ENCODE measurements at places on chromosomes 12 and 14. TPM values are rescaled to one million over a fixed set of nuclear protein-coding genes. Genes with fewer than 3 reads are reported as not detected.
A peak's percentile ranks its signal among the peaks of the same experiment; 100 is the strongest.

DNA sequence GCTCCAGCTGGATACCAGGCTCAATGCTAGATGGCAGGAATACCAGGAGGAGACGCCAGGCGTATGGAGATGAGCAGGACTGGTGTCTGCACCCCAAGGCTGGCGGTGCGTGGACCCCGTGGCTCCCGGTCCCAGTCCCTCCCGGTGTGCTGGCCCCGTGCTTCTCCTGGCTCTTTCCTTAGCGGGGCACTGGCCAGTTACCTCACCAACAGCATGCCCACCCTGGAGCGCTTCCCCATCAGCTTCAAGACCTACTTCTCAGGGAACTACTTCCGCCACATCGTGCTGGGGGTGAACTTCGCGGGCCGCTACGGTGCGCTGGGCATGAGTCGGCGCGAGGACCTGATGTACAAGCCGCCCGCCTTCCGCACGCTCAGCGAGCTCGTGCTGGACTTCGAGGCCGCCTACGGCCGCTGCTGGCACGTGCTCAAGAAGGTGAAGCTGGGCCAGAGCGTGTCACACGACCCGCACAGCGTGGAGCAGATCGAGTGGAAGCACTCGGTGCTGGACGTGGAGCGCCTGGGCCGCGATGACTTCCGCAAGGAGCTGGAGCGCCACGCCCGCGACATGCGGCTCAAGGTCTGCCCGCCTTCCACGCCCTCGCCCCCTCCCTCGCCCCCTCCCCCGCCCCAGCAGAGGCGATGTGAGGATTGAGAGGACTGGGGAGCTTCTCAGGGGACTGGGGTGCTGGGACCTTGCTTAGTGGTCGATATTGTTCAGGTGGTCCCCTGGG lies 14.6 kb downstream of the VASH1 start:
- no peak for DNase-seq

DNA sequence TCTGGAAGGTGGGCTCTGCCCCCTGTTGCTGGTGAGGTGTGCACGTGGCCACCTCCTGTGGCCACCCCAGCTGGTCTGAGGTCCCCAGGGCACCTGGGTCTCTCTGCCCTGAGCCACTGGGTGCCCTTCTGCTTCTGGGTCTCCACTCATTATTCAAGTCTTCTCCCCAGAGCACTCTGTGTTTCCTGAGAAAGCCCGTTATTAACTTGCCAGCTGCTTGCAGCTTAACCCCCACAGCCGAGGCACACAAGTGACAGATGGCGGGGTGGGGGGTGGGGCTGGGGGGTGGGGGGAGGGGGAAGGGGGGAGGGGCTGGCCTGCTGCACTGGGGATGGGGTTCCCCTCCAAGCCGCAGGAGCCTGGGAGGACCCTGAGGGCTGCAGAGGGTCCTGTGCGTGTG lies 40.5 kb downstream of the FBRSL1 start:
- DNase-seq, result no peak

GRCh38 chr14:94305620-94306019 lies 12.6 kb upstream of the SERPINA10 start:
- DNase-seq, result no peak

NAV3 gene
- 37.8 TPM for total RNA-seq

KCNK10 gene
- total RNA-seq, result not detected

- no peak for DNase-seq
Observed at GRCh38 chr12:119781804-119782203, 95.3 kb downstream of the CIT start.

- DNase-seq, result no peak
Observed at GRCh38 chr12:28578361-28578760, 388.1 kb downstream of the CCDC91 start.

DNA sequence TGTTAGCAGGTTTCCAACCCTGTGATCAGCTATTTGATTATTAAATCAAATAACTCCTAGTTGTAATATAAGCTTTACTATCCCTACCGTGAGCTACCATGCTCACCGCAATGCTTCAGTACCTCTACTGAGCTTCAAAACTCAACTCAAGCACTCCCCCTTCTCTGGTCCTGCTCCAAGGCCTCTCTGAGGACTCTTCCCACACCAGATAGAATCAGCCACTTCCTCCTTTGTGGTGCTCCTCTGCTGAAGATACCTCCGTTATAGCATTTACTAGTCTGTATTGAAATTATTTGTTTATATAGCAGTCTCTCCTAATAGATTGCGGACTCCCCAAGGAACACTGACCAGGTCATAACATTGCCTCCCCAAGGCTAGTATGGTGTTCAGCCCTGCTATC lies 17.5 kb downstream of the AREL1 start:
- DNase-seq, result no peak

DNA sequence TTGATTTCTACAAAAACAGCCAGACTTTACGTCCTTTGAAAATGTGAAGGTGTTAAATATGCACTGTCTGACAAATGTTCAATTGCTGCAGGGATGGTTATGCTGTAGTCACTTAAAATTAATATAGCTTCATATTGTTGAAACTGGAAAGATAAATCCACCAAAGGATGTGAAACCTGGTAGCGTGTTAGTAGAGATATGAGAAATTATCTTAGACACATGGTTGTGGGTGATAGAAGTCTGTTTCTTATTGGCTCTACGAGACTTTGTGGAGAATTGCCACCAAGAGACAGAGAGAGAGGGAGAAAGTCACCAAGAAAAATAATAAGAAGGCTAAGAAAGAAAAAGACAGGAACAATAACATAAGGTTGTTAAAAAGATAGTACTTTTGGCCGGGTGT lies 2.6 kb upstream of the CAPRIN2 start:
- DNase-seq, result no peak

TMEM132D gene
- total RNA-seq, result not detected

- DNase-seq, result no peak
Observed at GRCh38 chr12:120598674-120599463, 17.7 kb upstream of the POP5 start.

IAPP gene
- not detected for total RNA-seq

DNA sequence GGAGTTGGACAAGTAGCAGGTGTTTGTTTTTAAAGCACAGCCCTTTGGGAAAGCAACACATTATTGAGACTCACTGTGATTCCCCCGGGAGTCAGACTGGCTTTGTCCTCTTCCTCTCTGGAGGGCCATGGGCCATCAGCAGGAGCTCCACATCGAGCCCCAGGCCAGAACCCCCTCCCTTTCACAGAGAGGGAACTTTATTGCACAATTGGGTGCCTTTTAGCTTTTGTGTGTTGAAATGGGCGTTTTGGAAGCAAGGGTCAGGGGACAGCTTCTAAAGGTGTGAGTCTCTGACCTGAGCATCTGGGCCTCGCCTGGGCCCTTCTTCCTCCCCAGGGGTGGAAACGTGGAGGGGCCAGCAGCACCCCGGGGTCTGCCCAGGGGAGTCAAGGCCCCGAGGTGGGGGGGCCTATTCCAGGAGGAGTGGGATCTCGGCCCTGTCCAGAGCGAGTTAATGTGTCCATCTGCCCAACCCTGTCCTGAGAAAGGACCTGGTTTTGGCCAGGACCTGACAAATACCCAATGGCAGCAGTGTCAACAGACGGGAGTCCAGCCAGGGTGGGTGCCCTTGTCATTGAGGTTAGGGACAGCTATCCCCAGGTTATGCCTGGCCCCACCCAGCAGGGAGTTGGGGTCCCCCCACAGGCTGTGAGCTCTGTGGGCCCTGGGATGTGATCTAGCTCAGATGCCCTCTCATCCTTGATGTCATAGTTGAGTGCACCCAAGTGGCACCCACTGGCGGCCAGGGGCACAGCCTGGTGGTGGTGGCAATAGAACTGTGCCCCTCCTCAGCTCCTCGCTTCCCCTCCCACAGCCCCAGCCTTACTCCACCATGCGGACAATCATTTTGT lies 37.1 kb downstream of the SLC8B1 start:
- no peak for DNase-seq

- DNase-seq, result peak; percentile 67
Observed at GRCh38 chr14:67426983-67427606, 15.1 kb upstream of the PLEK2 start.

C14orf132 gene
- total RNA-seq, result 7.6 TPM

- peak; percentile 84 for DNase-seq
Observed at GRCh38 chr14:61588419-61588901, 106.9 kb upstream of the HIF1A start.

DNA sequence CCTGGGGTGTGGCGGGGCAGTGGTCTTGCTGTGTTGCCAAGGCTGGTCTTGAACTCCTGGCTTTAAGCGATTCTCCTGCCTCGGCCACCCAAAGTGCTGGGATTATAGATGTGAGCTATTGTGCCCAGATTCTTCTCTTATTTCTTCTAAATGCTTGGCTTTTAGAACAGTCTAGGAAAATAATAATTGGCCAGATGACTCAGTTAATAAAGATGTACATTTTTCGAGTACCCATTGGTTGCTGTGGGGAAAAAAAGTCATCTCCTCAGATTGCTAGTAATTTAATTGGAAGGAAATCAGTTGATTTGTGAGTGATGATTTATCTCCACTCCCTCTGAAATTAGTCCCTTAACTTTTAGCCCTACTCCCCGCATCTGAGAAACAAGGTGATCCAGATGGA lies 45.5 kb downstream of the CHST11 start:
- no peak for DNase-seq

TSHR gene
- total RNA-seq, result not detected

DNA sequence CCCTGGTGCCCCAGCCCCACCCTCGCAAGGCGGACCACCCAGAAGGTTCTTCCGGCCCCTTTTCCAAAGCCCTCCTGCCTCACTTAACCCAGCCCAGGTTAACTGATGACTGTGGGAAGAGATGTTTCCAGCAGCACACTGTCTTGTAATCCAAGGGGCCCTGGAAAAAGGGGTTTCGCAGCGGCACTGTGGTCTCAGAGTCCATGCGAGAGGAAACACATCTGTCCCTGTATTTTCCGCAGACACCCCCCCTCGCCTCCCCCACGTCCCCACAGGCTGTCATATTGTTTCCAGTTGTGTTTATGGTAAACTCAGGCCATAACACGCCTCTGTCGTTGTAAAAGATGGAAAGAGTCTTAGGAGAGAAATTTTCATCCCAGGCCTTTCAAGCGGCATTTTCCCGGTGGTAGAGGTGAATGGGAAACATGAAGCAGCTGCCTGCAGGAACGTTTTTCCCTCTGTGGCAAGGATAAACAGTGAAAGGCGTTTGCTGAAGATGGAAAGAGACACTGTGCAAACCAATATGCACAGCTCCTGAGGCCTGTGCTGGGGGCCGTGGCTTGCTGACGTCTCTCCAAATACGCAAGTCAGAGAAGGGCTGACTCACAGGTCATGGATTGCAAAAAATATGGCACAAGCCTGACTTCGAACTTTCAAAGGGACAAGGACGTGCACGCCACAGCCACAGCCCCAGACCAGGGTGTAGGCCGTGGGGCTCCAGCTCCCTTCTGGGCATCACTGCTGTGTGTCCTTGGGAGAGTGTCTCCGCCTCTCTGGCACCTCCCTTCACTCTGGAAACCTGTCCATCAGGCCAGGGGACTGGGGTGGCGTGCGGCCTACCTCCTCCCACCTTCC lies 22.5 kb upstream of the FZD10 start:
- DNase-seq, result no peak

SLC10A1 gene
- total RNA-seq, result not detected

GRCh38 chr12:26800858-26801257 lies 32.1 kb downstream of the ITPR2 start:
- no peak for DNase-seq

DNA sequence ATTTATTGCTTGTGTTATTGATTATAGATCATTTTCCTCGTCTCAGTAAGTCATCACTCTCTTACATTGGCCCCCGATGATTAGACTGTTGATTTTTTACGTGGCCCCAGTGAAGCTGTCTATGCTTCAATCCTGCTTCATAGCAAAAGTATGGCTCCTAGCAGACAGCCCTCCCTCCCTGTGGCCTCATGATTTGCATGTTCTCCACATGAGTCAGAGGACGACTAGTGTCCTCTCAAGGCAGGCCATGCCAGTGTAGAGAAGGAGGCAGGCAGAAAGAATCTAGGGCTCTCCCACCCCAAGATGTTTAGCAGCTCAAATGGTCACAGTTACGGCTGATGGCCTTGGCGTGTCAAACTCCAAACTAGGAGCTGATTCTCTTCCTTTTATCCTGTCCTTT lies 59.6 kb downstream of the FIGNL2 start:
- no peak for DNase-seq

- DNase-seq, result peak; percentile 83
Observed at GRCh38 chr12:124441443-124442194, 125.8 kb downstream of the NCOR2 start.

RNASE2 gene
- not detected for total RNA-seq

AVPR1A gene
- not detected for total RNA-seq

- DNase-seq, result no peak
Observed at GRCh38 chr14:49882826-49883694, 9.8 kb upstream of the ARF6 start.

KRT85 gene
- not detected for total RNA-seq

C12orf50 gene
- total RNA-seq, result 0.30 TPM

- DNase-seq, result no peak
Observed at GRCh38 chr14:31235462-31235861, 27.9 kb upstream of the HECTD1 start.

GRCh38 chr12:19542606-19543005 lies 103.3 kb downstream of the AEBP2 start:
- no peak for DNase-seq

- peak; percentile 64 for DNase-seq
Observed at GRCh38 chr12:55742719-55743405, at the start of gene GDF11. Gene GDF11, plus strand, starts transcription at chr12:55743122. Its CDS starts 195 bp downstream, at chr12:55743317.

GRCh38 chr12:12893438-12893837 lies 2.1 kb downstream of the GPRC5A start:
- no peak for DNase-seq

DNA sequence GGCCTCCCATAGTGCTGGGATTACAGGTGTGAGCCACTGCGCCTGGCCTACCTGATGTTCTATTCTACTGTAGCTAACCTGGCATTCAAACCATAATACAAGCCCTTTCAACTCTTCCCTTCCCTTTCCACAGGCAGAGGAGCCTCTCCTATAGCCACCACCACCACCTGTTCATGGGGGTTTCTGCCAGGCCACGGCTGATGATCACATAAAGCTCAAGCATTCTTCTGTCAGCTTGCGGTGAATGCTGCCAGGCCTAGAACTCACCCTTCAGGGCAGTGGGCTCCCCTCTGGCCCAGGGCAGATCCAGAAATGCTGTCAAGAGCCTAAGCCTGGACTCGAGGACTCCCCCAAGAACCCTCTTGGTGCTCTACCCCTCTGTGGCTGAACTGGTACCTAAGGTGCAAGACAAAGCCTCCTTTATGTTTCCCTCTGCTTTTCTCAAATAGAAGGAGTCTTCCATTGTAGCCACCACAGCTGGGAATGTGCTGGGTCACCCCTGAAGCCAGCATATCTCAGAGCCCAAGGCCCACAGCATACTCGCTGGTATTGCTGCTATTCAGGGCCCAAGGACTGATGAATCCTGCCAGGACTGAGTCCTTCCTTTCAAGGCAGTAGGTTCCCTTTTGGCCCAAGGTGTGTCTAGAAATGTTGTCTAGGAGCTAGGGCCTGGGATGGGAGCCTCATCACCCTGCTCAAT lies 3.4 kb upstream of the DLGAP5 start:
- no peak for DNase-seq

GRCh38 chr12:5524116-5524768 lies 92.3 kb downstream of the NTF3 start:
- no peak for DNase-seq

GALNT9 gene
- total RNA-seq, result not detected

TCL1B gene
- total RNA-seq, result not detected

DNA sequence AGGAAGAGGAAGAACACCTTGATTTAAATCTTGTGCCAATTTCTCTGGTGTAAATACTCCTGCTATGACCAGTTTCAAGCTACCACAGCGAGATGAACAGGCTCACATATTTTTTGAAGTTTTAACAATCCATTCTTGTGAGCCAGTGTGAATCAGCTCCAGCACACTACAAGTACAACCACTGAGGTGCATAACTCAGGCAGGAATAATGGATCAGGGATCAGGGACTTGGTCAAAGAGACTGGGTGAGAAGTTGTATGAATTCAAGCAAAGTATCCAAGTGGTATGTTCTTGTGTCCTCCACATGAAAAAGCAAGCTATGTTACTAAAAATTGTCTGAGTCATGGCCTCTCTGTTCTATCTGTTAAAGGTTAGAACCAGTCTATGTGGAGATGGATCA lies 35.2 kb upstream of the KITLG start:
- no peak for DNase-seq

Measured in endothelial cell of umbilical vein (primary cell).